NCI-H748 treated with DMSO at 0.1 percent for 48 hours (cell line): ENCODE measurements at places on chromosomes 7 and 10.

DNA sequence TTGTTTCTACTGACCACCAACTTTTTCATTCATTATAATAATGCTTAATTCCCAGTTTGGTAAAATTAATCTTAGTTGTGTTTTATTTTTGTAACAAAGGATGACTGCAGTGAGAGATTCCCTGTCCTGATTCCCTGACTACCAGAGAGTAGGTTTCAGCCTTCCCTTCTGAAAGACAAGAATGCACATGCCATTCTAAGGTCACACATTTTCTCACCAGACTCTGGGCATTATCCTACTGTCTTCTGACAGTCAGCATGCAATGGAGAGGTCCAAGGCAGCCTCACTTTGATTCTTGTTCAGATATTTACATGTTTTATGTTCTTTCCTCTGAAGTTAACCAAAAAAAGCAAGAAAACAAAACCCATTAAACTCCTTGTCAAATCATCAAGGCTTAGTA, 372.7 kb upstream of the CDC14C start:
- DNase-seq: no peak

DNA sequence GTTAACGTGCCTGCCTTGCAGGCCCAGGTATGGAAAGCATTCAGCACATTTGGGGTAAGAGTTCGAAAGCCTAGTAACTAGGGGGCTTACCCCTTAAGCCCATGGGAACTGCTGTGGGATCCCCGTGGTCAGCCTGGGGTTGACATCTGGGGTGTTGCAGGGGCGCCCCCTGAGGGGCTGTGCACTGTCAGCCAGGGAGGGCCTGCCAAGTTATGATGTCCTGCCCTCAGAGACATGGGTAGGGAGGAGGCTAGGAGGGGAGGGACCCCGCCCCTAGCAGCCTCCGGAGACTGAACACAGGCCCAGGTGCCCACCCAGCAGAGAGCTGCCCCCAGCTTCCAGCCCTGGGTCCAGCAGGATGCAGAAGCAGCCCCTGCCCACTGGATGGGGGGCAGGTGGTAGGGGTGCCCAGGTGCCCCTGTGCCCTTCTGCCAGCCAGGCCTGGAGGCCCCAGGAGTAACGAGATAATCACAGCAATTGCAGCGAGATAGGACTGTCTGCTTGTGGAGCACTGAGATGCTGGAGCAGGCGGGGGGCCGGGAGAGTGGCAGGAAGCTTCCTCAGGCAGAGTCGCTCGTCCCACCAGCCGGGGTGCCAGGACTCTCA, 153.3 kb downstream of the UBE2H start:
- DNase-seq: no peak

DNA sequence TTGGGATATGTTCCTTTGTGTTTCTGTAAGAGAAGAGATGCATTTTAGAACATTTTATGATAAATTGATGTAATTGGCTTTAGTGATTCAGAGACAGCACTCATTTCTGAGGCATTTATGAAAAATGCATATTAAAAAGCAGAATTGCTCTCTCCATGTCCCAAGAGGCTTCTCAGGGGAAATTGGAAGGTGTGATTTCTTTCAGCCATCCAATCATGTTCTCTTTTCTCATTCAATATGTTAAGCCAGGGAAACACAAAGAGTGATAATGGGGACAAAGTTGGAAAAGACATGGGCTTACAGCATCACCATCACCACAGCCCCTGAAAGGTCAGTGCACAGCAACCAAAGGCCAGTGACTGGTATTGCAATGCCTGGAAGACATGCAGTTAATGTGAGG, 129.9 kb upstream of the COL1A2 start:
- no peak for DNase-seq

DNA sequence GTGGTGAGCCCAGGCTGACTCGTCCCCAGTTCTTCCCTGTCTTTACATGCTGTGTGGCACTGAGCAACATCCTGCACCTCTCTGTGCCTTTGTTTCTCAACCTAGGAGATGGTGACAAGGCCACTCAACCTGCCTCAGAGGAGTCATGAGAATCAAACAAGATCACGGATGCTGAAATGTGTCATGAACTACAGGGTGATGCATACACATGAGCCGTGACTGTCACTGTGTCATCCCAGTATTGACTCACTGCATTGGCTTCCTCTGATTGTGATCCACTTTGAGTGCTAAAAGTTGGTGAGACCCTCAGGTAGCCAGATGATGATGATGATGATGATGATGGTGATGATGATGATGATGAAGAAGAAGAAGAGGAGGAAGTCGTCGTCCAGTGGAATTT, 11.5 kb downstream of the C10orf71 start:
- DNase-seq: no peak

GRCh38 chr10:4131407-4132215, 346.6 kb upstream of the KLF6 start:
- no peak for DNase-seq

DNA sequence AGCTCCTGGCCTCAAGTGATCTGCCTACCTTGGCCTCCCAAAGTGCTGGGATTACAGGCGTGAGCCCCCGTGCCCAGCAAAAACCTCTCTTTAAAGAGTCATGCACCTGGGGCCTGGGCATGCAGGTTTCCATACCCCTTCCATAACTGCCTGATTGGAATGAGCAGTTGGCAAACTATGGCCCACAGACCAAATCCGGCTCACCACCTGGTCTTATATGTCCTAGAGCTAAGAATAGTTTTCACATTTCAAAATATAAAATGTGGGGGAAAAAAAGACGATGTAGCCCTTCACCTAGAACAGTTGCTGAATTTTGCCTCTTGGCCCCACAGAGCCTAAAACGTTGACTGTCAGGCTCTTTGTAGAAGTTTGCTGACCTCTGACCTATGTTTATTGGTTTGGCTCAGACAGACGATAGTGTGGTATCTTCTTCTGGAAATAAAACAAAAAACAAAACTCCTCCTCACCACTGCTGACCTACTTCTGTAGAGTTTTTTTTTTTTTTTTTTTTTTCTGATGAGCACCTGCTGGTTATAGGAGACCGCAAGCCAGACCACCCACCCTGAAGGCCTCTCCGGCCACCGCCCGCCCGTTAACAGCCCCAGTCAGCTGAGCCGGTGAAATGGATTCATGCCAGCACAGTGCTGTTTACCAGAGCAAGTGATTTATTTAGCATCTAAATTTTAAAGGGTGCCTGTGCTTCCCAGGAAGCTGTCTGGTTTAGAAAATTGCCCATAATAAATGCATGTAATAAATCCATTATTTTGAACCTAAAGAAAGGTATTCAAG, 33.5 kb upstream of the SFRP5 start:
- no peak for DNase-seq

- DNase-seq: no peak
These were observed 669.4 kb downstream of the INHBA start for GRCh38 chr7:41033500-41033899.

DNA sequence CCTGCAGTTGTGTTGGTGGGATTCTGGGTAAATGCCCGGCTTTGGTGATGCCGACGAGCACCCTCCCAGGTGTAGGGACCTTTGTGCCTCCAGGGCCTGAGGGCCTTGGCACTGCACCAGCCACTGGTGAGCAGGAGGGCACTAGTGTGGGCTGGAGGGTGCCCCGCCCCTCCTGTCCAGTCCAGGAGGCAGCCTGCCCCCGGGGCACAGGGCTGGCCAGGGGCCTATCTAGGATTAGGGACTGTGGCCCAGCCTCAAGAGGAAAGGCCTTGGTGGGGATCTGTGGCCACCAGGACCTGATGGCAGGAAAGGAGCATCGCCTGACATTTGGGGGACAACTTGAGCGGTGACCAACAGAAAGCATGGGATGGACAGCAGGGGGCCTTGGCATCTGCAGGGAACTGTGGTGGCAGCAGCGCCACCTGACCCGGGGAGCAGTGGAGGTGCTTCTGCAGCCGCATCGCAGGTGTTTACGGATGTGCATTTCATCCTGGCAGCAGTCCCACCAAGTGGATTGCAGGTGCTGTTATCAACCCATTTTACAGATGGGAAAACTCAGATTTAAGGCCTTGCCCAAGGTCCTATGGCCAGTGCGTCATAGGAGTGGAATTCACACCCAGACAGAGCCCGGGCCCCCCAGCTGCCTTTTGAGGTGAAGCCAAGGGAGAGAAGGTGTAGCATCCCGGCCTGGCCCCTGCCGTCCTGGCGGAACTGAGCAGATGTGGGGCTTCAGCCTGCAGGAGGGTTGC, 11.1 kb downstream of the ZNF316 start:
- DNase-seq: no peak

- no peak for DNase-seq
These were observed 353.6 kb downstream of the CALN1 start for GRCh38 chr7:72058579-72058978.
